ENCODE measurements at places on chromosomes 6 and 20.

DNA sequence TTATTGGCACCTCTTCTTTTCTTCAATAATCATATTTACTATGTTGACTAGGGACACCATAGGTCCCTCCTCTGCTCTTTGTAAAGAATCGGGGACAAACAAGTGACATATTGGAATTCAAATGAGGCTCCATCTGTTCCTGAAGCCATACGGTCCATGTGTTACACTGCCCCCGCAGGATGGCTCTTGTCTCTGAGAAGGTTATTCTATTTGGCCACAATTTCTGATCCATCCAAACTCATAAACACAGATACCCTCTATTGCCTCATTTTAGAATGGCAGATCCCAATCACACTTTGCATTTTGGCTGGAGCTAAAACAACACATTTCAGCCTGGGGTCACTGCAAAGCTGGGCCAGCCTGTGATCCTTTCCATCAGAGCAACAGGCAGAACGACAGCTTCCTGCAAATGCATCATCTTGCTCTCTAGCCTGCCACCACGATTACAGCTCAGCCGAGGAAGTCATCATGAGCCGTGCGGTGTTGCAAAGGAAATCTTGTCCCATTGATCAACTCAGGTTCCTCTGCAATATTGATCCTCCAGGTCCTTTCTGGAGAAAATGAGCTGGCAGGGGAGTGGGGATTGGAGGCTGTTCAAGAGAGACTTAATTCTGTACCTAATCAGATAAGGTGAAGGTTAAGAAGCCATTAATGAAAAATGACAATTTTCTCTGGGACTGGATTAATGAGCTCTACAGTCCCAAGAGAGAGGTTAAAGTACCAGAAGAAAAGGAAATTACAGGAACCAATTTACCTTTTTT is 73.1 kb downstream of the AGPAT4 start:
- no peaks in the 10 kb centered on the region for H3K36me3 ChIP-seq
- no peak for DNase-seq
- no peaks in the 10 kb centered on the region for H3K27me3 ChIP-seq
- H3K27ac ChIP-seq: no peak overlapping the region
- no peak overlapping the region for H3K4me3 ChIP-seq
- H3K4me1 ChIP-seq: peaks cover 7% of the 10 kb centered on the region

DNA sequence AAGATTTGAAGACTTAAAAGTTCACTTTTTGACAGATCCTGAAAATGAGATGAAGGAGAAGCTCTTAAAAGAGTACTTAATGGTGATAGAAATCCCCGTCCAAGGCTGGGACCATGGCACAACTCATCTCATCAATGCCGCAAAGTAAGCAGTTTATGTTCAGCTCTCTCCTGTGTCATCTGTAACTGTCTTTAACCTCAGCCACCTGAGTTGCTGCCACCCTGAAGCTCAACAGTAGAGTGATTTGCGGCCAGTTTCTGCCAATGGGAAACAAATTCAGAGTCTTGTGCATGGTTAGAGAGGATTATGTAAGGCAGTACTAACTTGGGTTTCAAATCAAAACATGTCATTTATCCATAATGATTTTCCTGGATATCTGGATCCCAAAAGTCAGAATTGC is 10.1 kb downstream of the TNFAIP3 start:
- no peak for DNase-seq
- H3K27me3 ChIP-seq: no peaks in the 10 kb centered on the region
- H3K27ac ChIP-seq: no peak overlapping the region
- H3K4me1 ChIP-seq: peaks cover 12% of the 10 kb centered on the region
- peaks cover 60% of the 10 kb centered on the region for H3K36me3 ChIP-seq
- no peak overlapping the region for H3K4me3 ChIP-seq

GRCh38 chr6:166465671-166466087 is 82.9 kb upstream of the MPC1 start:
- H3K36me3 ChIP-seq: peaks cover 12% of the 10 kb centered on the region
- peaks cover 13% of the 10 kb centered on the region for H3K4me1 ChIP-seq
- peak overlapping the region; percentile 62 for H3K27ac ChIP-seq
- H3K27me3 ChIP-seq: no peaks in the 10 kb centered on the region

GRCh38 chr20:64109831-64110391 is 2.5 kb upstream of the NPBWR2 start:
- H3K27me3 ChIP-seq: peaks cover 15% of the 10 kb centered on the region
- no peaks in the 10 kb centered on the region for H3K4me1 ChIP-seq
- no peaks in the 10 kb centered on the region for H3K36me3 ChIP-seq
- H3K27ac ChIP-seq: no peak overlapping the region

DNA sequence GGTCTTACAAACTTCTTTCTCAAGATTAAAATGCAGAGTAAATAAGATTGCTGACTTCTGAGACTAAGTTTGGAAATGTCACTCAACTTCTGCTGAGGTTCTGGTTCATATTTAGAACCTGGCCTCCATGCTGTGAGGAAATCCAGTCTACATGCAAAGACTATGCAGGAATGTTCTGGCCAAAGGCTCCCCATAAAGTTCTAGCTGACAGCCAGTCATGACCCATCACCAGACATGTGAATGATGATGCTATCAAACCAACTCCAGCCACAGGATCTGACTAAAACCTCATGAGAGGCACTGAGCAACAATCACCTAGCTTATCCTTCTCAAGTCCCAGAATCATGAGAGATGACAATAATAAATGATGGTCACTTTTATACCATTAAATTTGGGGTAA is 935.1 kb upstream of the MAP3K7 start:
- no peak overlapping the region for H3K4me3 ChIP-seq
- H3K27ac ChIP-seq: no peak overlapping the region
- no peaks in the 10 kb centered on the region for H3K36me3 ChIP-seq
- no peak for DNase-seq
- no peaks in the 10 kb centered on the region for H3K4me1 ChIP-seq

GRCh38 chr20:40251284-40251932 is 437.6 kb downstream of the MAFB start:
- no peaks in the 10 kb centered on the region for H3K36me3 ChIP-seq
- no peaks in the 10 kb centered on the region for H3K27me3 ChIP-seq

All from astrocyte (in vitro differentiated cells and primary cell).